NAMALWA (cell line): ENCODE measurements at places on chromosomes 5 and 9.

DNA sequence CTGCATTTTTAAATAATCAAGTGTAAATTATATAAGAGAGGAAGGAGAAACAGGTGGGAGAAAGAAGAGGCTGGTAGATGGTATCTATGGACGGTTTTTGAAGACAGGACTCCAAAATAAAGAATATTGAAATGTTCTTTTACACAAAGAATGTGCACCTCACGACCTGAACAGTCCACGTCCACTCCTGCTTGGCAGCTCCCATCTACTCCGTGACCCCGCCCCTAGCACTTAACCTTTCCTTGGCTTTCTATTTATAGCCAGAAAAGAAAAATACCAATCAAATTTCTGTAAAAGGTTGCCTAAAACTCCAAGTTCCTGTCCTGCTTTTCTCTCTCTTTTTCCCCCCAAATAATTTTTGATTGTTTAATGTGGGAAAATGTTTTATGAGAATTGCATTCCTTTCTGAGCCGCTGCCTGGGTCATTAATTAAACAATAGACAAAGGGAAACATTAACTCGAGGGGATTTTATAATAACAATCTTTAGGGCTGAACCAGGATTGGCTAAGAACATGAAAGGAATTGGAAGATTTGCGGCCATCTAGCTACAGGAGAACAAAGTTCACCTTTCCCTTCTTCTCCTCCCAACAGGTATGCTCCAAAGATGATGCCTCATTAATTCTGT lies 173.6 kb upstream of the MAP3K1 start:
- DNase-seq, result no peak

DNA sequence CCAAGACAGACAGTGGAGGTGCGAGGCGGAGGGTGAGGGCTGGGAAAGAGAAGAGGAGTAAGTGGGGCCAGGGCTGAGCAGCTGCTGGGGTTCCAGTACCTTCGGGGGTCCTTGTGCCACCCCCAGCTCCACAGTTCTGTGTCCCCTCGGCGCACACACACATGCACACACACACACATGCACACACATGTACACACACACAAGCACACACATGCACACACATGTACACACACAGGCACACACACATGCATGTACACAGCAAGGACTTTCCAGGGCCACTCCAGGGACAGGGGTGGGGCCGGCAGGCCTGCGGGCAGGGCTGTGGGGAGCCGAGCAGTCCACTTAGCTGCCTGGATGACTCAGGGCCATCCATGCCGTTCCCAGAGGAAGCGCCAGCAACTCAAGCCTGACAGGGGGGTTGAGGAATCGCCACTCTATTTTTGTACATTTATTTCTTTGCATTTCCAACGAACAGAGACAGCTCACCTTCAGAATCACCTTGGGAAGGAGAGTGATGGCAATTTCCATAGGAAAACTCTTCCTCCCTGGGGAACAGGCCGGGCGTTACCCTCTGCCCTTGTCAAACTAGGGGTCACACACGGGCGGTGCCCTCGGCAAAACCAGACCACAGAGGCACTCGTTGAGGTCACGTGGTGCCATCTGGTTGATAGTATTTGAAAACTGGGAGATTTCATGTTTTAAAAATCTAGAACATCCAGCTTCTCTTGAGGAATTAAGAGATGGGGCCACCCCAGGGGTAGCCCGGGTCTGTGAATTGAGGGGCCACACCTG lies 135.7 kb downstream of the ADAMTS2 start:
- no peak for DNase-seq

DNA sequence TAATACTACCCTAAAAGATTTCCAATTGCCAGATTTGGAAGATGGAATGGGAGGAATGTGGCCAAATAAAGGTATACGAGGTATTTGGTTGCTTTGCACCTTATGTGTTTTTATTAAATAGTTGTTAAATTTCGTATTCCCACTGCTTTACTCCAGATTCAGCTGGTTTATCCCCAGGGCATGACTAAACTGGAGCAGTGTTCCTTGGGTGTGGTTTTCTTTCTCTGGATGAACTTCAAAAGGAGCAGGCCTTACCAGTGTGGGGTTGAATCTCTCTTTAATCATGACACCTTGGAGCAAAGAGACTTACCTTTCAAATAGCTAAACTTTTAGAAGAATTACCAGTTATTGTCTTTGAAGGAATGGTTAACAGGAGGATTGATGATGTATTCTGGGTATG lies 121.7 kb upstream of the BNC2 start:
- DNase-seq, result no peak

DNA sequence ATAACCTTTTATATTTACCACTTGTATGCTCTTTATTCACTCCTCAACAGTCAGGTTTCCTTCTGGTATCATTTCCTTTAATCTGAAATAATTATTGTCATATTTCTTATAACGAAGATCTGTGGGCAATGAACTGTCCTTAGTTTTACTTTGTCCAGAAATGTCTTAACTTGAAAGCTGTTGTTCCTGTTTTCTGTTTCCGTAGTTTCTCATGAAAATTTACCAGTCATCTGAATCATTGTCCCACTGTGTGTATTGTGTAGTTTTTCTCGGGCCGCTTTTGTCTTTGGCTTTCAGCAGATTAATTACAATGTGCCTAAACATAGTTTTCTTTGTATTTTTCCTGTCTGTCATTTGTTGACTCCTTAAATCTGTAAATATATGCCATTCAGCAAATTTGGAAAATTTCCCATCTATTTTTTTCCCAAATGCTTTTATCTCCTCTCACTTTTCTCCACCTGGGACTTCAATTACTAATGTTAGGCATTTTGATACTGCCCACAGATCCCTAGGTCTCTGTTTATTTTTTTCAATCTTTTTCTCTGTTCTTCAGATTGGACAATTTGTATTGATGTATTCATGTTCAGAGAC lies 74.9 kb downstream of the PDE8B start:
- no peak for DNase-seq

DNA sequence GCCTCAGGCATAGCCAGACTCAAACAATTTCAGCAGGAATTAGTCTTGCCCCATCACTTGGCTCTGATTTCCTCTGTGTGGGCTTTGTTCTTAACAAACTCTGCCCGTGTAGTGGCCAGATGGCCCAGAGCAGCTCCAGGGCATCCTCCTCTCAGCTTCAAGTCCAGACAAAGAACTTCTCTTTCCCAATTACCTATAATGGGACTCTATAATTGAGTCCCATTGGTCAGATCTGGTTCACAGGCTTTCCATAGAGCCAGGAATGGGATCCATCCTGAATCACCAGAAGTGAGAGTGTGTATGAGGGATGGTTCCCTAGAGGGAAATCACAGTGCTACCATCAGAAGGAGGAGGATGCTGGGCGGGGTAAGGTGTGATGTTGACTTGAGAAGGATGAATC lies 515.8 kb downstream of the KIF4B start:
- DNase-seq, result no peak

DNA sequence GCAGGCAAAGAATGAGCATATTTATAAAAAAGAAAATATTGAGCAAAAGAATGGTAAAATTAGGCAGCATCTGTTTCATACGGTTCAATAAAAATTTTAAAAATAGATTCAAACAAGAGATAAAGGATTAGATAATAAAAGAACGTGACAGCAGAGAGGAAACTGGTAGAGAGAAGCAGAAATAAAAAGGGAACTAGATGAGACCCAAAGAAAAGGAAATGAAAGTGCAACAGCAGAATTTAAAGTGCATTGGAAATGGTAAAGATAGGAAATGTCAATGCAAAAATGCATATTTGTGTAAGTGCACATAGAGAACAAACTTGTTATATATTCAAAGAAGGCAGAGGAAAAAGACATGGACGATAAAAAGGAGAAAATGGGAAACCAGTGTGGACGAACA lies 70.2 kb downstream of the SUSD1 start:
- peak; percentile 70 for DNase-seq

DNA sequence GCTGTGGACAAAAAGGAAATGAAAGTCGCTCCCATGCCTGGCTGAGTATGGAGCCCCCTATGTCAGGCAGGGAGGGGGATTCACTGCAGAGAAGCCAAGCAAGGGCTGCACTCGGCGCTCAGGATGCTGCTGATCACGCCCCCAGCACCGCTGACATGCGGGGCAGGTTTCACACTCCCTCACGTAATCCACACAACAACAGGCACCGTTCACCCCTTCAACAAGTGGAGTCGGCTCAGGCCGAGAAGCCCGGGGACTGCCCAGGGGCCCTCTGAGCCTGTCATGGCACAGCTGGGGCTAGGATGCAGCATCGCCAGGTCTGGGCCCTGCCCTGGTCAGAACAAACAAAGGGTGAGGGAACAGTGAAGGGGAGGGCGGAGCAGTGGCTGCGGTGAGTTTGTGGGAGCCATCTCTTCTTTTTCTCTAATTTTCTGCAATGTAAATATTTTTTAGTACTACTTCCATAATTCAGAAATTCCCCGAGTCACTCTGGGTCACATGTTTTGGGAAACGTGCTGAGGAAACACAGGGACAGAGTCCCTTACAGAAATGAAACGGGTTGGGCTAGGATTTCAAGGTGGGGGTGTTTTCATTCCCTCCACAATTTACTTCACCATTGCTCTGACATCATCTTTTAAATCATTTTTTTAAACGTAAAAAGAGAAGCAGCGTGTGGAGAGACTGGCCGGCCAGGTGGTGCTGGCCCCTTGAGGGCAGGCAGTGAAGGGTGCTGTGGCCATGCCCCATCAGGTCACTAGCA lies 49.8 kb downstream of the PRRT1B start:
- no peak for DNase-seq

DNA sequence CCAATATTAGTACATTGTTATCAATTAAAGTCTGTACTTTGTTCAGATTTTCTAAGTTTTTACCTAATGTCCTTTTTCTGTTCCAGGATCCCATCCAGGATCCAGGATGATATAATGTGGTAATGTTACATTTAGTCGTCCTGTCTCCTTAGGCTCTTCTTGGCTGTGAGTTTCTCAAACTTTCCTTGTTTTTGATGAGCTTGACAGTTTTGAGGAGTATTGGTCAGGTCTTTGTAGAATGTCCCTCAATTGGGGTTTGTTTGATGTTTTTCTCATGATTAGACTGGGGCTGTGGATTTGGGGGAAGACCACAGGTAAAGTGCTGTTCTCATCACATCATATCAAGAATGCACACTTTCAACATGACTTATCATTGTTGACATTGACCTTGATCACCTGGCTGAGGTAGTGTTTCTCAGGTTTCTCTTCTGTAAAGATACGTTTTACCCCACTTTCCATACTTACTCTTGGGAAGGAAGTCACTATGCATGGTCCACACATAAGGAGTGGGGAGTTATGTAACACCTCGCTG lies 9.6 kb downstream of the NDFIP1 start:
- no peak for DNase-seq

DNA sequence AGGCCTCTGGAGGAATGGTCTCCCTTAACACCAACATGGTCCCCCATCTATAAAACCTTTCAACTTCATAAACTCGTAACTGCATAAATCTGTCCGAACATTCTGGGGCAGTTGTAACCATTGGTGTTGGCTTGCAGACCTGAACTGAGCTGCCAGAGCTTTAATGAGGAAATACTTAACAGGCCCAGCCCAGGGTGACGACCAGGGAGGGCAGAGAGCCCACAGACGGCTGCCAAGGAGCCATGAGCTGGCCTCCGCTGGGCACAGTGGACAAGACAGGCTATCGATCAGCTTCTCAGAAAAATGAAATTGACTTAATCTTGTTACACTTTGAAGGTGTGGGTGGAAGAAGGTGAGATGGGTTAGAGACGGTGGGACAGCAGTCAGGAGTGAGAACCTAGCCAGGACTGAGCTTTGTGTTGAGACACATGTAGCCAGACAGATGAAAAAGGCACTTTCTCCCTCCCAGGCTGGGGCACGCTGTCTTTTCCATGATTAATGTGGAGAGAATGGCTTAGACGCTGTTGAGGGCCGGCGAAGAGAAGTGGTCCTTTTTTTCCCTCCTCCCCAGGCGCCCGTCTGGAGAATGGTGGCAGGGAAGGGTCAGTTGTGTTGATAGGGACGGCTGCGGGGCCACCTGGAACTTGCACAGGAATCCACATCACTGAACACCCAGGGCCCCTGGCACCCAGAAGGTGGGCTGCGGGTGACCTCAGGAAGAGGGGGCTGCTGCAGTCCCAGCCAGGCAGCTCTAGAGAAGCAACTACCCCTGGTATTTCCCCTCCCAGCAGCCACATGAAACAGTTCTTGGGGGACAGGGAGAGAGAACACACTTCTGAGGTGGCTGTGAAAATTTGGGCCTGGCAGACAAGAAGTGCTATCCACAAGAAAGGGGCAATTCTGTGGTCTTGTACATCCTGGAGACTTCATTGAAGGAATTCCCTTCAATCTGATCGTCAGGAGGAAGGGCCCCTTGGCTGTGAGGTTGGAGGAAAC lies 27.3 kb upstream of the TCOF1 start:
- DNase-seq, result no peak

DNA sequence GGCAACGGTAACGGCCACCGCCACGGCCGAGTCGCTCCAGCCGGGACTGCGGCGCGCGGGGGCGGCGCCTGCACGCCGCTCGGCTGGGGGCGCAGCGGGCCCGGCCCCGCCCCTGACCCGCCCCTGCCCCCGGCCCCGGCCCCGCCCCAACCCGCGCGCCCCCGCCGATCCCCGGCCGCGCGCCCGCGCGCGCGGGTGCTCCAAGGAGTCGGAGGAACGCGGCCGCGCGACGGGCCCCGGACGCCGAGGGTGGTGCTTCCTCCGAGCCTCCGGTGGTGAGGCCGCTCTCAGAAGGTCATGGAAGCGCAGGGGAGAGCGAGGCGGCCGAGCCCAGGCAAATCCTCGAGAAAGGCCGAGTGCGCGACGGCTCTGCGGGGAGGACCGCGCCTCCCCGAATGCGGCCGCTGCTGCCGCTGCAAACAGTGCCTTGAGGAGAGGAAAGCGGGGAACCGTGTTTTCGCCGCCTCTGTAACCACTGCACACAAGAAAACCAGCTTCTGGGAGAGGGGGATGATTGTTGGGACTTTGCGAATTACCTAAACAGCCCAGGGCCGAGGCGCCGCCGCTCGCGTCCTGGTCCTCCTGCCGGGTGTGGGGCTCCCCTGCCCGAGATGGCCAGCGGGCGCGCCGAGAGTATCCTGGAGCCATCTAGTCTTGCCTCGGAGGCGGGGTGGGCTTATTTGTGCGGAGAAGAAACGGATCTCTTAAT lies at the start of gene LIFR:
Gene LIFR, minus strand, starts transcription at position 48 of the 709 bp plus-strand sequence. CDS start 25,999 bp downstream, outside the sequence.
- DNase-seq, result no peak

DNA sequence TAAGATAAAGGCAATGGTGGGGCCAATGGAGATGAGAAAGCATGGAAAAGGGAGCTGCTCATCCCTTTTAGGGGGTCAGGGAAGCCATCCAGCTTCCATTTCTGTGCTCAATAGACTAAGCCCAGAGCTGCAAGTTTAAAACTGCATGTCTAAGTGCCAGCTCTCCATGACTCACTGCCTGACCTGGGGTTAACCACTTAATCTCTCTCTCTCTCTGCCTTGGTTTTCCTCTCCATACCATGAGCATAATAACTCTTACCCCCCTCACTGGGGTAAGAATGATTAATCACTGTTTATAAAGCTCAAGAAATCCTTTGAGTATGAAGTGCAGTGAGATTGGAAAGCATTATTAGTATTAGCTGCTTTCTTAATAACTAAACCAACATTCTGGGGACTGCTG lies 1382.4 kb upstream of the WWC1 start:
- no peak for DNase-seq

- no peak for DNase-seq
These were observed 13.7 kb upstream of the ITGA1 start for GRCh38 chr5:52774005-52774410.

DNA sequence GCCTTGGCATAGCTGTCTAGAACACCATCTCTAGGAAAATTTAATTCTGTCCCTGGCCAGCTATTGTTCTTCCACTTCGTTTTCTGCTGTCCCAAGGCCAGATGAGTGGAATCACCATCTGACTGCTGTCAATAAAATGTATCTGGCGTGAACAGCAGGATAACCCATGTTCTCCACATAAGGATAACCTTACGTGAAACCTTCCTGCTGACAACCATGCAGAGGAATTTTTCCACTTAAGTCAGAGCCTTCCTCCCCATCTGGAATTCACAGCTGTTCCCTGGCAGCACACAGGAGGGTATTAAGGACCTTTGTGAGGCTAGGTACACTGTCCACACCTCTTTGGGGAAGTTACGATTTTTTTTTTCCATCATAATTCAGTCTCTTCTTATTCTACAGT lies 28.6 kb downstream of the RNF44 start:
- no peak for DNase-seq
